Articular chondrocyte of knee joint (primary cell): ENCODE measurements at places on chromosomes 11 and 22. TPM values are rescaled to one million over a fixed set of nuclear protein-coding genes. Genes with fewer than 3 reads are reported as not detected.

Gene OR2AG2
- 0.39 and 0.43 TPM in 2 replicates for total RNA-seq

Gene OR2D2
- 0.78 and 1.2 TPM in 2 replicates for total RNA-seq

Gene KIRREL3
- total RNA-seq: 0.76 and 1.6 TPM in 2 replicates

Gene AKIP1
- 28.9 and 30.3 TPM in 2 replicates for total RNA-seq

Gene DYNC2H1
- 86.5 and 96.3 TPM in 2 replicates for total RNA-seq

Gene CARD18
- not detected in 2 replicates for total RNA-seq

Gene OR4D5
- total RNA-seq: not detected in 2 replicates
